ENCODE measurements at places on chromosomes 3 and 15.

DNA sequence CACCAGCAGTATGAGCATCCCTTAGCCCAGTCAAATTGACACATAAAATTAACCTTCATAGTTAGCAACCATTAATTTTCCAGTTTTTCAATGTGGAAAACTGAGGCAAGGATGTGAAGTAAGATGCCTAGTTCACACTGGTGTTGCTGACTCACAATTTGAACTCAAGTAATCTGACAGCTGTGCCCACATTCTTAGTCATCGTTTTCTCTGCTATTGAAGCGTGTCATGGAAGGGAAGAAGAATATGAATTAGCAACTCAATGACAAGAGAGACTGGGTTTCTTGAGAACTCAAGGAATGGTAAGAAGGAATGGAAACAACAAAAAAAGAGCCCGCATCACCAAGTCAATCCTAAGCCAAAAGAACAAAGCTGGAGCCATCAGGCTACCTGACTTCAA, 261.4 kb downstream of the EPHA3 start:
- DNase-seq = no peak

- DNase-seq = no peak
Measured at GRCh38 chr15:59176653-59177316, 29.9 kb upstream of the LDHAL6B start.

- DNase-seq = no peak
Measured at GRCh38 chr3:141368925-141369794, 856 bp downstream of the ZBTB38 start.

- no peak for DNase-seq
Measured at GRCh38 chr15:91860498-91860897, 7.0 kb downstream of the SLCO3A1 start.

DNA sequence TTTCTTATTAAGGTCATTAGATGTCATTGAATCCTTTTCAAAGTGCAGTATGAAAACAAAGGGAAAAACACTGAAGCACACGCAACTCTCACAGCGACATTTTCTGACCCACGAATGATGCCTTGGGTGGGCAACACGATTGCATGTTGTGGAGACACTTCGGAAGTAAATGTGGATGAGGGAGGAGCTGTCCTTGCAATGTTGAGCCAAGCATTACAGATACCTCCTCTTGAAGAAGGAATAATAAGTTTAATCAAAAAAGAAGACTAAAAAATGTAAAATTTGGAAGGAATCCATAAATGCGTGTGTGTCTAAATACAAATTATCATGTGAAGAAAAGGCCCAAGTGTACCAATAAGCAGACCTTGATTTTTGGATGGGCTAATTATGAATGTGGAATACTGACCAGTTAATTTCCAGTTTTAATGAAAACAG, 16.9 kb downstream of the THBS1 start:
- no peak for DNase-seq

DNA sequence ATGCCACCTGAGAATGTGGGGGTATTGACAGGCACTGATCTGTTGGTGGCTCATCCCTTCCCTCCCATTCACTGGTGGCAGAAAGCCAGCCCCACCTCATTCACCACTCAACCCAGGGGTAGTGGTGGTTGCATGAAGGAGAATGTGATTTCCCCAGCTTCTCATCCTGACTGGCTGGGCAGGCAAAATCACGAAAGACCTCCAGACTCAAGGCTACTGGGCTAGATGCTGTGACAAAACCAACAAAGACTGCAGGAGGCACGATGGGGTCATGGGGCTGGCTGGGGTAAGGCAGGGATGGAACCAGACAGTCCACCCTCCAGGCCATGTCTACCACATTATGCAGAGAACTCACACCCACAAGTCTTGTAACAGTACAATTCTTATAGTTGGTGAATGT, 33.9 kb downstream of the FSTL1 start:
- no peak for DNase-seq

- DNase-seq = no peak
Measured at GRCh38 chr15:41284427-41285177, 47.8 kb downstream of the OIP5 start.
